Stimulated activated CD4-positive, alpha-beta T cell treated with anti-CD3 and anti-CD28 coated beads, Interleukin-1b, Interleukin-23, amount 100 ng/mL, for 1 hour (primary cell): ENCODE measurements at places on chromosomes 3 and 15.

- DNase-seq, result no peak
Measured at GRCh38 chr15:60426870-60427508, 29.2 kb upstream of the ANXA2 start.

GRCh38 chr3:129470861-129471260, 30.8 kb downstream of the IFT122 start:
- DNase-seq, result no peak

DNA sequence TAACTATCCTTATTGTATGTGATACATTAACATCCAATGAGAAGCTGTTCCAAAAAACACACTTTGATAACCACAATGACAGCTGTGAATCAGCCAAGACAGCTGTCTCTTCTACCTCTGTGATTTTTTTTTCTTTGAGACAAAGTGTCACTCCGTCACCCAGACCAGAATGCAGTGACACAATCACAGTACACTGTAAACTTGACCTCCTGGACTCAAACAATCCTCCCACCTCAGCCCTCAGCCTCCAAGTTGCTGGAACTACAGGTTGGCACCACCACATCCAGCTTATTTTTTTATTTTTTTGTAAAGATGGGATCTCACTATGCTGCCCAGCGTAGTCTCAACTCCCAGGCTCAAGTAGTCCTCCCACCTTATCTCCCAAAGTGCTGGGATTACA, 73.5 kb upstream of the TMCO5A start:
- DNase-seq, result no peak

- no peak for DNase-seq
Measured at GRCh38 chr3:26712211-26713026, 89.8 kb downstream of the LRRC3B start.

DNA sequence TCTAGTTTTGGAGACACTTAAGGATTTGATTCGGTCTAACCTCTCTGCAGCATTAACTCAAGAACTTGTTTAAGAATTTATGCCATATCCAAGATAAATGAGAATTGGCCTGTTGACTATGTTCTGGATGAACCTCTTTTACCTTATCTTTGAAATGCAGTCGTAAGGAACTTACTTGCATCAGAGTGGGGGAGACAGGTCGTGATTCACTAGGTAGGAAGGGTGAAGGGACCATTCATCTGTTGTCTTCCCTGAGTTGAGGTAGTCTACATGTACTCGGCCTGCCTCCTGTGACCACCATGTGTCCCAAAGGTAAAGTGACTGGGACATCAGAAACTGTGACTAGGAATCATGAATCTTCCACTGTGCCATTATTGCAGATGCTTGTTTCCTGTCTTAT, 248.0 kb upstream of the P2RY1 start:
- no peak for DNase-seq

- no peak for DNase-seq
Measured at GRCh38 chr3:29099775-29100174, 181.1 kb upstream of the RBMS3 start.

DNA sequence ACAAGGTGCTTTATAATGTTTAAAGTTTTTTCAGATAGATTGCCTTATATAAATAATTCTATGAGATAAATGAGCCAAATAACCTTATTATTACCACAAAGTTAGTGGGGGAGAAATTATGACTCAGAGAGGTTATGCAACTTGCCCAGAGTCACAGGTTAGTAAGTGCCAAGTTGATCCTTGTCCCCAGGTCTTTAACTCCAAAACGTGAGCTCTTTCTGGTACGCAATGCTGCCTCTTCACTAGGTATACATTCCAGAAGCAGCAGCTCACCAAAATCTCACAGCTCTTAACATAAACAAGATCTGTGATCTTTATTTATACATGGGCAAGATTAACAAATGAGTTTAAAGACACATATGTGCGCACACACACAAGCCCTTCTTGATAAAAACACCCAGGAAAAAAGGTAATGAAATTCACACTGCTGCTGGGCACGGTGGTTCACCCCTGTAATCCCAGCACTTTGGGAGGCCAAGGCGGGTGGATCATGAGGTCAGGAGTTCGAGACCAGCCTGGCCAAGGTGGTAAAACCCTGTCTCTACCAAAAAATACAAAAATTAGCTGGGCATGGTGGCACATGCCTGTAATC, 59.8 kb upstream of the NR2F2 start:
- DNase-seq, result no peak

DNA sequence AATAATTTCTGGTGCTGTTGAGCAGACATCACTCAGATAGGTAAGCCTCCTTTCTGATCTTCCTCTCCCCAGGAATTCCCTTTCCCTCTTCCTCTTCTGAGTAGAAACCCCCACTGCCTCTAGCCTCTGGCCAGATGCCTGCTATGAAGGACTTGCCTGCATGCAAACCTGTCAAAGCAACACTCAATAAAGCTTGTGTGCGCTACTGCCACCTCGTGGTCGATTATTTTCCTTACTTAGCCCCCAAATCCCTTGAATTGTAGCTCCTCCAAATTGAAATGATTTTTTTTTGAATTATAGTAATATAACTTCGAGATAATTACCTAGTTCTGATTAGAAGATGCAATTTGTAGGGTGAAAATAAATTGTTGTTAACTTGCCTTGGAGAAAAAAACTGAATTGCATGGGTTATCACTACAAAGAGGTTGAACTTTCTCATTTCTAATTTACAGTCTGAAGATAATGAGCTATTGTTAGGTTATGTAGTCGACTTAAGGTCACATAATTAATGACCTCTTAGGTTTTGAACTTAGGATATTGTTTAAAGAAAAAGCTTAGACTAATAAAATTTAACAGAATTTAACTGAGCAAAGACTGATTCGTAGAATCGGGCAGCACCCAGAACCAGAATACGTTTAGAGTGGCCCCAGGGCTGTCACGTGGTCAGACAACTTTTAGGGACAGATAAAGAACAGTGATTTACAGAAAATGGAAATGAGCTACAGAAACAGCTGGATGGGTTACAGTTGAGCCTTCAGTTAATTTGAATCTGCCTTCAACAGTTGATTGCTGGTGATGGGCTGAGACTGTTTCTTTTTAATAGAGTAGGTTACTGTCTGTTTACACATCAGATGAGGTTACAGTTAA, 269.3 kb downstream of the ARPP21 start:
- no peak for DNase-seq

DNA sequence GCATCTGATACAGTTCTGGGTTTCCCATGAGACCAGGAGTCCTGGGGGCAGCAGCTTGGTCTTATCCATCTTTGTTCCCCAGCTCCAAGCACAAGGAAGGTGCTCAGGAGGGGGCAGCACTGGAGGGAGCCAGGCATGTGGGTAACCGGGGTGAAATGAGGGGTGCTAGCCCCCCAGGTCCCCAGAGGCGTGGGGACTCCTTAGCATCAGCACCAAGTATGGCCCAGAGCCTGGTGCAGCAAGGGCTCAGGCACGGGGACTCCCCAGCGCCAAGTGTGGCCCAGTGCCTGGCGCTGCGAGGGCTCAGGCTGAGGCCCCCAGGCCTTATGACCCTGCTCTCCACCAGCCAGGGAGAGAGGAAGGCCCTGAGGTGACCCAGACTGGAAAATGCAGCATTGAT, 94.1 kb downstream of the CHSY1 start:
- DNase-seq, result no peak

GRCh38 chr15:83030021-83030420, 18.6 kb upstream of the C15orf40 start:
- no peak for DNase-seq

DNA sequence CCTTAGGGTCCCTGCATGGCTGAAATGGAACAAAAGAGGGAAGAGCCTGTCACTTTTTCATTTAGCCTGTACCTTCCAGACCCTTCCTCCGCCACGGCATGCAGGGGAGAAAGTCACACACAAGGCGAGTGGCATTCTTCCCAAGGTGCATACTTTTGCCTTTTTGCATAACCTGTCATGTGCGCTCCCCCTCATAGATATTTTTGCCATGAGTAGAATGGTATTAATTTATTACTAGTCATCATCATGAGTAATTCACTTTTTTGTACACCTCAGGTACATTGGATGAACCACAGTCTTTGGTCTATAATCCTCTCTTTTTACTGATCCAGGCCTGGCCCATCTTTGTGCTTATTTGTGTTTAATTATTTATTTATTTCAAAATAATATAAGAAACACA, 8.9 kb upstream of the BUB1B start:
- no peak for DNase-seq

DNA sequence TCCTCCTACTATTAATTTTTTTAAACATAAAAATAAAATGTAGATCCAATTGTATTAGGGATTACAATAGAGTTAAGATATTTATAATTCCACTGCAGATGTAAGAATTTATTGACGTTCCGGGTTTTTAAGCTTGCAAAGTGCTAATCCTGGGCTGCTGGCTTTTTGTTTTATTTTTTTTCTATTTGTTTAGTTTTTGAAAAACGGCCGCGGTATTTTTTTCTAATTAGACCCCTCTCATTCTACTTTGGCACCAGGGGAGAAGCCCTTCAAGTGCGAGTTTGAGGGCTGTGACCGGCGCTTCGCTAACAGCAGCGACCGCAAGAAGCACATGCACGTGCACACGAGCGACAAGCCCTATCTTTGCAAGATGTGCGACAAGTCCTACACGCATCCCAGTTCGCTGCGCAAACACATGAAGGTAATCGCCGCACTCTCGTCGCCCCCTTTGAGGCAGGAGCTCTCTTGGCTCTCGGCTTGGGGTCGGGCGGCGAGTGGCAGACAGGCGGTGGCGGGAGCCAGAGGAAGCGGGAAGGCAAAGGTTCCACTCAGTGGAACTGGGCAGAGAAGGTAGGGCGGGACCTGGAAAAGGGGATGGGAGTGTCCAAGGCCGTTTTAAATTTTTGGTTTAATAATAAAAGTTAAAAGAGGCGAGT, 3.2 kb downstream of the ZIC1 start:
- DNase-seq, result no peak

GRCh38 chr3:115549071-115549470, 74.2 kb upstream of the GAP43 start:
- DNase-seq, result no peak

DNA sequence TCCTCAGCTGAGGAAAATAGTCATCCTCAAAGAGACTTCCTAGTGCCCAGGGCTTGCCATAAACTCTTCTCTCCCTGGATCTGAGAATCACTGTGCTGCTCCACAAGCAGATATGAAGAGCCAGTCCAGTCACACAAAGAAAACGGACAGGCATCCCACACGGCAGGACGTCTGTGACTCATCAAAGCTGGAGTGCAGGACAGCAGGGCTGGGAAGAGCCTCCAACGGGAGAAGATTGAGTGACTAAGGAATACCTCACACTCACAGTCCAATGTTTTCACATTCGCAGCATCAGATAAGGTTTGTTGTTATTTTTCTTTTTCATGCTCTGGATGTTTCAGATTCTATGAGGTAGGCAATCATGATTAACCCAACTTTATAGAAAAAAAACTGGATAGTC, 57.8 kb downstream of the NEK10 start:
- DNase-seq, result no peak

- DNase-seq, result no peak
Measured at GRCh38 chr3:148882288-148882687, 17.2 kb downstream of the CPA3 start.

- DNase-seq, result no peak
Measured at GRCh38 chr3:49845694-49846093, 10.7 kb downstream of the TRAIP start.

DNA sequence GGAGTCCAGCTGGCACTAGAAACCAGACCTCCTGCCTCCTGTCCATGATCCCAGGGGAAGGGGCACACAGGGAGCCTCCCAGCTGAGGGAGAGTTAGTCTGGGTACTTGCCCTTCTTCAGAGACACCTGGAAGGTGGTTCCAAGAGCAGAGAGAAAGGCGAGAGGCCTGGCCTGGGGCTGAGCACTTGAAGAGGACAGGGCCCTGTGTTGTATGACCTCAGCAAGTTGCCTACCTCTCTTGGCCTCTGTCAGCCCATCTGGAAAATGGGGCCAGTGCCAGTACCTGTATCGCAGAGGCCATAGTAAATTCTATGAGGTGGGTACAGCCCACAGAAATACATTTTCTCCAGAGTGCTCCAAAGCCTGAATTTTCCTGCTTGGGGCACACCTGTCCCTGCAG, 19.5 kb downstream of the PTH1R start:
- no peak for DNase-seq

DNA sequence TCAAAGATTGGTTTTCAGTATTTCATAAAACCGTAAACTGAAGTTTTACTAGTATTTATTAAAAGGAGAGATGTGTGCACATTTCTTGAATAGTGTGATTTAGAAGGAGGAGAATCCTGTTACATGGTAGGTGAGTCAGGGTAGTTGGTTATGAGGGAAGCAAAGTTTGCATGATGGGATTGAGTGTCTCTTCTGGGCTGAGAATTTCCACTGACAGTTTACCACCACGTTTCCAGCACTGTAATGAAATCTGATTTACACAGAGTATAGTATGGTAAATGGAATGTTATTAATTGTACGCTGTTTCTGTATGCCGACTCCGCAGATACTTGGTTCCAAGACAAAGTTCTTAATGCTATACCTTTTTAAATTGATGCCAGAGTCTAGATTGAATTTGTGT, 1.6 kb downstream of the NECTIN3 start:
- no peak for DNase-seq

DNA sequence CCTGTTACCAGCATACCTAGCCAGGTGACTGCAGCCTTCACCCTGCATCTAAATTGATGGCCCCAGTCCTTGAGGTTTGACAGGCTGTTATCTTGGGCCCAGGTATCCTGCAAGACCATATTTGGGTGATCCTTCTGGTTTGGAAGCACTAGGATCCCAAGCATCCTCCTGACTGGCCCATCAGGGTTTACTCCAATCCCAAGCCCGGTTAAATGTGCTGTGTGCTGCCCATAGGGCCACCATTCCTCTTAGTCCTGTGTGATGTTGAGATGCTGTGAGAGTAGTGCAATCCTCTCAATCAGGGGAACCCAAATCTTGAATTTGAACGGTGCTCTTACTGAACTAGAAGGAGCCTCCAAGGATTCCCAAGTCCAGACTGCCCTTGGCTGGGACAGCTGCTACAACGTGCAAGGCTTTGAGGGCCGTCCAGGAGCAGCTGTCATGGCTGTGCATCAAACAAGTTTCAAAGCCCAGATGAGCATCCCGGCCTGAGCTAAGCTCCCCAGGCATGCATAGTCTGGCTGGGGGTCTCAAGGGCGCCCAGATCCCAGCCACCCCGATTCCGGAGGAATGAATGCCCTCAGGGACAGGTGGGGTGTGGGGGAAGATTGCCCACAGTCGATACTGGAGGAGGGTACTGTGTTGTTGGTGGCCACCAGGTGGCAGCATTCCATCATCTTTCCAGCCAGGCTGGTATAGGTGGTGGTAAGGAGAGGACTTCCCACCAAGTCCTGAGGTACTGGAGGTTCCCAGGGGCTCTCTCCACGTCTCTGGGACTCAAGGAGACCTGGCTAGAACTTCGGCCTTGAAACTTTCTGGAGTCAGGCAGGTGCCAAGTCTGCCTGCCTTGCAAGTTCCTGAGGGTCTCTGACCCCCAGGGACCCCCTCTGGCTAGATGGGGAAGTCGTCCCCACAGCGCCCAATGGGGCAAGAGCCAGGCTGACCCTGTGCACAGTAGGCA, 32.6 kb downstream of the RBM5 start:
- peak; percentile 58 for DNase-seq

DNA sequence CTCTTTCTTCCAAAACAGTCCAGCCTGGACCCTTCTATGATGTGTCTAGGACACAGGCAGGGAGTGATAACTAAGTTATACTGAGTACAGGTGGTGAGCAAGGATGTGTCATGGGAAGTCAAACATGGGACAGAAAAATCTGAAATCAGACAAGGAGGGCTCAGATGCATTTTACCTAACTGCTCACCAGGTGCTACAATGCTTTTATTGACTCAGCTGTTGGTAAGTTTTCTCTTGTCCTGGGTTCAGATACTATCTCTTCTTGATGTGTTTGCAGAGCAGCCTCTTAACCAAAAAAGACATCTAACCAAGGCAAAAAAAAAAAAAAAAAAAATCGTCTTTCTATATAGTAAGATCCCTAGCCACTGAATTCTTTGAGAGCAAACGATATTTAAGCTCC, 378.6 kb downstream of the VPS13C start:
- no peak for DNase-seq

GRCh38 chr15:27081676-27082418, 110.9 kb downstream of the GABRG3 start:
- no peak for DNase-seq
